ENCODE measurements at places on chromosomes 12 and 14.

- no peak for DNase-seq
Observed at GRCh38 chr14:90005939-90006530, 50.3 kb downstream of the TDP1 start.

GRCh38 chr12:11814374-11814773 is 164.9 kb downstream of the ETV6 start:
- no peak for DNase-seq

GRCh38 chr12:64665514-64665913 is 55.2 kb downstream of the RASSF3 start:
- DNase-seq, result no peak

GRCh38 chr12:122749569-122750332 is 2.9 kb upstream of the DENR start:
- no peak for DNase-seq

DNA sequence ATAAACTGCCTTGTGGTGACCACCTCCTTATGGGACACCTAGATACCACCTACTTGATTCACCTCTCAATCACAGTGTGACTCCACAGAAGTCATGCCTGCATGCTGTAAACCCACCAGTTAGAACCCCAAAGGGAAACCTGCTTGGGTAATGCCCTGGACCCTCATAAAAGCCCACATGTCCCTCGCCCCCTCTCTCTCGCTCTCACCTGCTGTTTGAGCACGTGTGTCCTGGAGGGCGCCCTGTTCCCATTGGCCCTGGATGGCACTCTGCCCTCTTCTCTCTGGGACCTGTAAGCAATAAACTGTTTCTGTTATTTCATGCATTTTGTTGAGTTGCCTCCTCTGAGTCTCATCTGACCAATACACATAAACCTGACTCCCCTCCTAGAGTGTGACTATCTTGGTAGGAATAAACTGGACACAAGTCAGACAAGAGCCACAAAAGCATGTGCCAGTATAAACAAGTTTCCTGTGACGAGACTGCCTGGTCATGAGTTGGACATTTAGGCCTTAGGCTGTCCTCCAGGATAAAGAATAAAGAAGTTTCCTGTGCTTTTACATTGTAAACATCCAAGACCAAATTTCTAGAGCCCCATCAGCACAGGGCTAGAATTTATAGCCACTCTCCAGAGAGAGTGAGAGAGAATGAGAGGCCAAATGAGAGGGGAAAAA is 8.6 kb downstream of the IFI27L2 start:
- no peak for DNase-seq

DNA sequence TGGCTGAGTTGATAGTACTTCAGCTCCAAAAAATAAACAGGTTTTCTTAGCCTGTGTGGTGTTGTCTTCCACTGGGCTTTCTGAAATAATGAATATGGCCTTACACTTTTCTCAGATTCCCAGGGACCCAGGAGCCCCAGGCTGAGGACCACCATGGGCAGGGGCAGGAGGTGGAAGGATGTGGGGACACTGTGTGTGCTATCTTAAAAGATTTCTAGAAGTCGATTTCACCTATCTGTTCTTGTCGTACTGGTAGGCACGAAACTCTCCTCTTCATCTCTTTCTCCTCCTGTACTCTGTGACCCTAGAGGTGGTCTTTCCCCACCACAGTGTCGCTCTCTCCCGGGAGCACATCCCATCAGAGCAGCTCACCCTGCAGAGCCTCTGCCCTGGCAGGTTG is 107.7 kb upstream of the FKBP4 start:
- DNase-seq, result no peak

DNA sequence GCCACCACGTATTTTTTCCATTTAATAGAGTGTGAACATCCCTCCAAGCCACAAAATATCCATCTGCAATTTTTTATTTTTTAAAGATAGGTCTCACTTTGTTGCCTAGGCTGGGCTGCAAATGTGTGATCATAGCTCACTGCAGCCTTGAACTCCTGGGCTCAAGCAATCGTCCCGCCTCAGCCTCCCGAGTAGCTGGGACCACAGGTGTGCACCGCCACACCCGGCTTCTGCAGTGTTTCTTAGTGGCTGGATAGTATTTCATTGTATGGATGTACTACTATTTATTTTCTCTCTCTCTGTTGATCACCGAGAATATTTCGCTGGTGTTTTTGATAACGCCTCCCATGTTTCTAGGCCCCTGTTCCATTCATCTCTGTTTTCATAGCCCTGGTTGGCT is 17.5 kb downstream of the MLXIP start:
- no peak for DNase-seq

- DNase-seq, result no peak
Observed at GRCh38 chr14:94009767-94010166, 12.7 kb downstream of the CCDC197 start.

- DNase-seq, result no peak
Observed at GRCh38 chr14:46571970-46572369, 79.6 kb downstream of the RPL10L start.

DNA sequence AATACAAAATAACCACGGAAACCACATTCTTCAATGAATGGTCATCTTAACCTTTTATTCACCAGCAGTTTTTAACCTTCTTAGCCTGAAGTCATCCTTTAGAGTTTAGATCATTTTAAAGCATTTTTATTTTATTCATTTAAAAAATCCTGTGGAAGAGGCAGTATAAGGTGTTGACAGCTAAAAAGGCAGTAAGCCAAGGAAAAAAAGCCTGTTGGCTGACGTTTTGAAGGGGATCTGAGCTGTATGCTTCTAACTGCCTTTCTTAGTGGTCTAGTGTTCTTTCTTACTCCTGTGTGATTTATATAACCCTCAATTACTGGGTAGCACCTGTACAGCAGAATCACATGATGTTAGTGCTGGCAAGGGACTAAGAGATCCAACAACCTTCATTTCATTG is 438.3 kb upstream of the SEL1L start:
- DNase-seq, result no peak

DNA sequence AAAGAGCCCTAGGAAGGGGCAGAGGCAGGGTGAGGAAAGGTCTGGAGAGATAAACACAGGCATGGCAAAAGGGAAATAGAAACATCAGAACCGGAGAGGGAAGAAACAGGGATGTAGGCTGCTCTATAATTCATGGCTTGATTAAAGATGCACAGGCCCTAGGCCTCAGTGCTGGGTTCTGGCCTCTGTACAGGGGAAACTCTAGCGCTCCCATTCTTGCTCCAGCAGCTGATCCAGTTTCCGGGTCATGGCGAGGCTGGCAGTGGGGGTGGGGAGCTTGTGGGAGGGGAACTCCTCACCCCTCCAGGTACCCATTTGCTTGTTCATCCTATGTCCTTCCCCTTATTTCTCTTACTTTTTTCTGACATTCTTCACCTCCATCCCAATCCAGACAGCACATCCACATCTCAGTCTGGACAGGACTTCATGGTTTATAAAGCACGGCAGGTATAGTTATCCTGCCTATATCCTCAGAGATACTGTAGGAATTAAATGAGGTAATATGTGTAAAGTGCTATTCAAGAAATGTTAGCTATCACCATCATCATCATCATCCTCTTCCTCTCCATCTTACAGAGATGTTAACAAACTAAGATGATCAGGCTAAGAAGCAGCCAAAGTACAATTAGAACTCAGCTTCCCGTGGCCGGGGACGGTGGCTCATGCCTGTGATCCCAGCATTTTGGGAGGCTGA is 8.0 kb upstream of the GPR84 start:
- DNase-seq, result no peak

- no peak for DNase-seq
Observed at GRCh38 chr14:22557846-22558220, 31.2 kb downstream of the DAD1 start.

GRCh38 chr12:114588061-114588460 is 95.9 kb downstream of the TBX3 start:
- no peak for DNase-seq

GRCh38 chr12:61009192-61009591 is 1251.0 kb upstream of the USP15 start:
- DNase-seq, result no peak

DNA sequence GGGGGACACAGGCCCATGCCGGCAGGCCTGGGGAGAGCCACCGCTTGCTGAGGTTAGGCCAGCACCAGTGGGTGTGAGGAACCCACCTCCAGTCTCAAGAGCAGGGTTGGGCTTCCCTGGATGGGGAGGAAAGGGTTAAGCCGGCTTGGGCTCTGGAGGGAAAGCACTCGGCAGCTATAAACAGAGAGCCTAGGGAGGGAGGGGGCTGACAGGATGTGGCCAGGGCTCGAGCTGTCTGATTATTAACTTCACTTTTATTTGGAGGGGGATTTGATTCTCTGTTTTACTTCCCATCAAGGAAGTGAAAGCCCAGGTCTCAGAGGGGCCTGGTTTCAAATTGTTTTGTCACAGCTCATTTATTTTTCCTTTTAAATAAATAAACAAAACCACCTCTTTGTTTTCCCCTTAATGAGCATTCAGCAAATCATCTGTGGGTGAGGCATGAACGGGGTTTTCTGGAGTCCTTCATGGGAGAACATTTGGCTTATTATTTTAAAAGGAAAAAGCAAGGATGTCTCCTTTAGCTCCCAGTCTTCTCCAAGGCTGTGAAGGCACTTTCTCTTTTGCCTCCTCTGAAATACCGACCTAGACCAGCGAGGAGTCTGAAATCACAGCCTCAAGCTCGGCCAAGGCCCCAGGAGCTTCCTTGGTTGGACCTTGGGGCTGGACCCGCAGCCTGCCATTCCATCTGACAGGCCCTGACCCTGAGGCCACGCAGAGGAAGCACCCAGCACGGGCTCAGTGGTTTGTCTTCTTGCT is 21.9 kb upstream of the ZFP36L1 start:
- DNase-seq, result no peak

DNA sequence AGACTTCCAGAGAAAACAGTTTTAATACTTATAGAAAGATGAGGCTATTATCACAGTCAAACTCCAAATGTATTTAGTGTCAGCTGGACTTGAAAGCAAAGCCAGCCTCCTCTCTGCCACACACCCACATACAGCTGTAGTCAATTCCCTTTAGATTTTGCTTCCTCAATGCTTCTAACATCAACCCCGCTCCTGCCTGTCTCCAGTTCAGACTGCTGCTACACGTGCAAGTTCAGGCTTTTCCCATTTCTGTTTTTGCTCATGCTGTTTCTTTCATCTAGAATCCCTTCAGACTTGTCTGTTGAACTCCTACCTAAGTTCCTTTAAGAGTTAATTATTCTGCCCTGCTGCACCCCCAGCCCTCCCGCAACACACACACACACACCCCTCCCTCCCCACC is 380.0 kb downstream of the KCNH5 start:
- DNase-seq, result no peak

GRCh38 chr12:508795-509194 is 49.1 kb downstream of the B4GALNT3 start:
- DNase-seq, result no peak

GRCh38 chr14:32434880-32435279 is 105.8 kb downstream of the AKAP6 start:
- no peak for DNase-seq

- no peak for DNase-seq
Observed at GRCh38 chr12:2396448-2396871, 343.7 kb downstream of the CACNA1C start.

Measured in stimulated activated CD8-positive, alpha-beta memory T cell treated with anti-CD3 and anti-CD28 coated beads, Interleukin-7, amount 100 ng/mL, for 1 hour (primary cell).